ENCODE measurements at places on chromosomes 5 and 9.

- DNase-seq = peak; percentile 89
Measured at GRCh38 chr5:93163010-93163663, 417.9 kb downstream of the NR2F1-AS1 start.

- DNase-seq = no peak
Measured at GRCh38 chr5:77086368-77086688, 757 bp downstream of the ZBED3 start.

GRCh38 chr5:66889524-66889923, 293.3 kb downstream of the MAST4 start:
- DNase-seq = no peak

DNA sequence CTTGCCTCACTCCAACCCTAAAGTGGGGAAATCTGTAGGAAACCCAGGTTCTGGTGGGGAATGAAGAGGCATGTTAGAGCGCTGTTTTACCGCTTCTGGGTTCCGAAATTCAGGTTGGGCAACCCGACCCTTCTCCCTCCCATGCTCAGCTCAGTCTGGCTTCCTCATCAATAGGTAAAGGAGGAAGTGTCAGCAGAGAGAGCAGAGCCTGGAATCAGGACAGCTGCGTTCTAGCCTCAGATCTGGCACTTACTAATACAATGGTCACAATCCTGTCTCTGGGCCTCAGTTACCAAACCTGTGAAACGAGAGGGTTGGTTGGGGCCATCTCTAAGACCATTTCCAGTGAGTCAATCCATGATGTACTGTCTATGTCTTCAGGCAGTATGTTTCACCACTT, 16.2 kb upstream of the TNIP1 start:
- no peak for DNase-seq

DNA sequence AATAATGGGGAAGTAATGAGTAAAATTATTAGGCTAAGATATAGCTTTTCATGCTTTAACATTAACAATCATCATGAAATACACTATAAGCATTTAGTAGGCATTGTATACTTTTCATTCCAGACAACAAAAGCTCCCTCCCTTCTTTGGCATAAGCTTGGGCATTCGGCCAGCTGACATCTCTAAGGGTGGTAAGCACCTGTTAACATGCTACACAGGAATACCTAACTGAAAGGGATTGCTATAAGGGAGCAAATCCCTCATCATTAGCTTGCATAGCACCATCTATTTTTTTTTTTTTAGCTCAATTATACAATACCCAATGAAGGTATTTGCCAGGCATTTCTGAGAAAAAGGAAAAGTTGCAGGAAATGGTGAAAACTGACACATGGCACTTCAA, 16.6 kb downstream of the STRBP start:
- no peak for DNase-seq

DNA sequence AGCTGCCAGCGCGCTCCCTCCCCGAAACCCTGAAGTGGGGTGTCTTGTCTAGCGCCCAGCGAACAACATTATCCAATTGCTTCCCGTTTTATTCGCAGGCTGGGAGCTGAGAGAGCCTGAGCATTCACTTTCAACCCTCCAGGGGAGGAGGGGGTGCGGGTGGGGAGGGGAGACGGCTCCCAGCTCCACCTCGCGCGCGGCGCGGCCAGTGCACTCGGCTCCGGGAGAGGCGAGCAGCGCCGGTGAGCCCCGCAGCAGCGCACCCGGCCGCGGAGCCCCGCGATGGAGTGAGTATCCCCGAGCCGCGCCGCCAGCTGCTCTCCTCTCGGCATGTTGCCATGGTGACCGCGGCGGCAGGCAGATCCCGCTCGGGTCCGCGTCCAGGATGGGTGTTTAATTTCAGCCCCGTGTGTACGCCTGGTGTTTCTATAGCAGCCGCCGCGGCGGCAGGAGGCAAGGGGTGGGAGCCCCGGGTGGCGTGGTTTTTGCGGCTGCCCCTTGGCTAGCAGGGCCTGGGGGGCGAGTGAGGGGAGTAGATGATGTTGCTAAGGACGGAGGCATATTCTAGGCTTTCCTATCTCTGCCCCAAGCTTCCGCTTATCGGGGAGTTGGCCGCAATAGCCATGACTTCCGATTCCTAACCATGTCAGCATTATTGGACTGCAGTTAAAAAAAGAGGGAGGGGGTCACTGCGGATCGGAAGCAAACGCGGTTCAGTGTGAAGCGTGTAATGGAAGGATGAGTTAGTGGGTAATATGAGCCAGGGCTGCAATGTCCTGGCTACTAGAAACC, 139.2 kb upstream of the PALM2AKAP2 start:
- DNase-seq = peak; percentile 45

DNA sequence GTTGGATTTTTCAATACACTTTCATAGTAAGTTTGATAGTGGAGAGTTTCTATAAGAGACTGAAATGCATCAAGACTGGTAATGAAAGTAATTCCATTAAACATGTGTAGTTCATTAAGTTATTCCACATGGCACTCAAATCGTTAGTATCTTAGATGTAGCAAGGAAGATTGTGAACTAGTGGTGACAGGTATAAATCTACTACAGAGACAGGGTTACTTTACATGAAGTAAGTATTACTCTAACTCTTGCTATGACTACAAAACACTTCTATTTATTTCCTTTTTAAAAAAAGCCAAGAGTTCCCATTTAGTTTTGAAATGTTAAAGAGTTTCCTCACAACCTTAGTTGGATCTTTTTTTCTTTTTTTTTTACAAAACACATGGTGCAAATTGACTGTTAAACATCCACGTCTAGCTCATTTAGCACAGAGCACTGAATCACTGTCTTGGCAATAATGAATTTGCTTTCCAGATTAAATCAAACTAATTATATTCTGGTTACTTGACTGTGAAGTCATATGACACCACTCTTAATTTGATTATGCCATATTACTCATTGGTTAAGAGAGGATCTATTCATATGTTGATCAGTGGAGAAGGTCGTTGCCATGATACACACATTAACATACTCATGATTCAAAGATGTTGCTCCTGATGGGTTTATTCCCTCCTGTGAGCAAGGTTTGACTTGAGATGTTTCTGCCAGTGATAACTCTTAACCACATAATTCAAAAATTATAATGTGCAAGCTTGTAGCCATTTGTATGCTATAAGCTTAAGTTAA, 644.8 kb downstream of the EFNA5 start:
- DNase-seq = no peak

DNA sequence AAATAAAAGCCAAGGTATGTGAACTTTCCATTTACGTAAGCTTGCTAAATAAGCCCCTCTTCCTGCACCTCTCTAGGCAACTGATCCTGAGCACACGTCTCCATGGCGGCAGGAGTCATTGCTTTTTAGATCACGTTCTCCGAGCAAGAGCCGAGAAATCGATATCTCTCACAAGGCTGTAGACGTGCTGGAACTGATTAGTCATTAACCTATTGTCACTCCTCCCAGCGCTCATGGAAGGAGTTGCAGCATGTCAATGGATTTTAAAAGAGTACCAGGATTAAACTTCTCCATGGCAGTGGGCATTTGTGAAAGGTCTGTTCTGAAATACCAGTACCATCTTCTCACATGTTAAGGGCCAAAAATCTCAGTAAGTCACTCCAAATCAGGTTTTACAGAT, 4.7 kb upstream of the ADCY2 start:
- DNase-seq = no peak

DNA sequence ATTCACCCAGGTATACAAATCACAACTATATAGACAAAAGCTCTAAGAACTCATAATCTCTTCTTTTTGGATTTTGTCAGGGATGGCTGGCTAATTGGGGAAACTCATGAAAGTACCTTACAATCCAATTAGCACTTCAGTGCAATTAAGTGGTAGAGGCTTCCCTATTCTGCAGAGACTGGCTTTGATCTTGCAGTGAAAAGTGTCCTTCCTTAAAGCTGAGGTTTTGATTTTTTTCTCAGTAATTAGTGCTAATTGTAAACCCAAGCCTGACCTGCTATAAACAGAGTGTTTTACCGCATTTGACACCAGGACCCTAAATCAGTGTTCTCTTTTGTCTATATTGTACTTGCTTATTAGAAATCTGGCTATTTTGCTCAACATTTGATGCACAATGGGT, 294.0 kb upstream of the EFNA5 start:
- no peak for DNase-seq

DNA sequence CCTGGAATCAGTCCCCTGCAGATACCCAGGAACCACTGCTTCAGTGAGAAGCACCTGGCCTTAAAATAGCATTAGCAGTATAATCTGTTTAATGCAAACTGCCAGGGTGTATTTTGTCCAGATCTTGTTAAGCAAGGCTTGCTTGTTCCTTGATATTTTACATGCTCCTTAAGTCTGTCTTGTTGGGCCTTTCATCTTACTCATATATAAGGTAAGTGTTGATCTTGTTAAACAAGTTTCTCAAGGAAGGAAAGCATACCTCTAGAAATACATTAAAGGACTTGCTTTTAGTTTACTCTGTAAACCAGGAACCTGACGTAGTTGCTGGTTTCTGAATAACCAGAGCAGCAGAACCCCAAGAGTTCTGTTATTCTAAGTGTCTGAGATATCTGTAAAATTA, 13.7 kb downstream of the HSPA4 start:
- DNase-seq = no peak

- DNase-seq = no peak
Measured at GRCh38 chr9:136373300-136374182, at the start of gene CARD9. Gene CARD9 (minus strand): TSS chr9:136373669. CDS start chr9:136372078, 1,591 bp downstream.

GRCh38 chr9:33446946-33447798, at the start of gene AQP3:
Gene AQP3 (minus strand): TSS chr9:33447593. CDS start chr9:33447530, 63 bp downstream.
- peak; percentile 67 for DNase-seq

DNA sequence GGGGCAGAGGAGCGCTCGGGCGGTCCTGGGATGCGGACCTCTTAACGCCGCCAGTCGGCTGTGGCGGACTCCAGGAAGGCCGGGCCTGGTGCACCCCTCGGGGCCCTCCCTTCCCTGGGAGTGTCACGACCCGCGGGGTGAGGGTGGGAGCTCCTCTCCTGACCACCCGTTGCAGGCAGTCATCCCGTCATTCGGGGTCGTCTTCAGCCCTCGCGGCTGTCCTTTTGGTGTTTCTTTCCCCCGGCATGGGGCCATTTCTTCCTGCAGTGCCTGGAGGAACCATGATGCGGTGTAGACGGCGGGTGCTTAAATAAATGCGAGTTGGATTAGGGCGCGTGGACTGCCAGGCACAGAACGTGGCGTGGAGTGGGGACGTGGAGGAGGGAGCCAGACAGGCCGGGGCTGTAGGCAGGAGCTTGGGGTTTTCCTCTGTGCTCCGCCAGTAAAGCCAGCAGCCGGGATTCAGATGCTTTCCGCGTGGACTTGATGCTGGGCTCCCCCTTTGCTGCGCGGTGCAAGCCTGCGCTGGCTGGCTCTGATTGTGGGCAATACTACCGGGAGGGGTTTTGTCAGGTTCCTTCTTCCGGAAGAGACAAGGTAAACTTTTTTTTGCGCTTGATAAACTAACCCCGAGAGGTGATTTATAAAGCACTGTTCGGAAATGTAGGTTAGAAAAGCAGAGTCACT, 868 bp downstream of the KDM4C start:
- peak; percentile 36 for DNase-seq

- no peak for DNase-seq
Measured at GRCh38 chr5:66450988-66451387, 145.2 kb upstream of the MAST4 start.

GRCh38 chr5:154215571-154216325, 25.2 kb downstream of the GALNT10 start:
- DNase-seq = peak; percentile 19

DNA sequence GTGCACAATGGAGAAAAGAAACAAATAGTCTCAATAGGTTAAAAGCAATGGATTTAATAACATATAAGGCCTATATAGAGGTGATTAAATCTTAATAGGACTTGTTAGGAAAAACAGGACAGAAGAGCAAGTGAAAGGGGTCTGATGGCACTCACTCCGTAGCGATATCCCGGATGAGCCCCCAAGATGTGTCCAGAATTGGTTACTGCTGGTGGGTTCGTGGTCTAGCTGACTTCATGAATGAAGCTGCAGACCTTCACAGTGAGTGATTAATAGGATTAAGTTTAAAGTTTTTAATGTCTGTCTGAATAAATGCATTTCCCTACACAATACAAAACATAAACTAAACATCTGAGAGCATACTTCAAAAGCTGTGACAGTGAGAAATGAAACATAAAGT, 110.4 kb upstream of the FAM174A start:
- DNase-seq = no peak

GRCh38 chr5:169213479-169213878, 87.5 kb downstream of the SLIT3 start:
- DNase-seq = peak; percentile 28

DNA sequence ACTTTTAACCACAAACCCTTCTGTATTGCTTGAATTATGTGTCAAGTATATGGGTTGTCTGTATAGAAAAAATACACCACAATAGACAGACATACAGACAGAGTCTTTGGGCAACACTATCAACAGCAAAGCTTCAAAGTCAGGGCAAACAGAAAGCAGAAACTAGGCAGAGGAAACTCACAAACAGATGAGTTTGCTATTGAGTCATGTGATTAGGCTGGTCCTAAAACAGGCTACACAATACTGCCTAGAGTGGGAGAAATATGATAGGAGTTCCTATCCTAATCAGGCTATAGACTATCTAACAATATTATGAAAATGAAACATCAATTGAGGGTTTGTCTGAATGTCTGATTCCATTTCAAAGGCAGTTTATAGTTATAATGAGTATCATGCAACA, 156.4 kb downstream of the EDIL3 start:
- no peak for DNase-seq

DNA sequence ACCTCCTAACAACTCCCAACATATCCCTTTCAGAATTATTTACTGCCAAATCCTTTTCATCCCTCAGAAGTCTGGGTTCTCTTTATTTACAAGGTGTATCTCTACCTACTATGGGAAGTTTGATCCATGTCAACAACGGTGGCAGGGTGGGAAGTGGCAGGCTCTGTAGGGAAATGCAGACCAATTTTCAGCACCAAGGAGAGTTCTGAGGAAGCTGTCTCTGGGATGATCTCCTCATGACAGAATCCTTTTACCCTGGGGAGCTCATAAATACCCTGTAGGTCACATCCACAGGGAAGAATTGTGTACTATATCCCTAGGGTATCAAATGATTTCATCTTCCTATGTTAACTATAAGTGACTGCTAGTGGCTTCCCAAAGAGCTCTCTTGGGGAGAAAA, 107.8 kb upstream of the NEK6 start:
- no peak for DNase-seq

DNA sequence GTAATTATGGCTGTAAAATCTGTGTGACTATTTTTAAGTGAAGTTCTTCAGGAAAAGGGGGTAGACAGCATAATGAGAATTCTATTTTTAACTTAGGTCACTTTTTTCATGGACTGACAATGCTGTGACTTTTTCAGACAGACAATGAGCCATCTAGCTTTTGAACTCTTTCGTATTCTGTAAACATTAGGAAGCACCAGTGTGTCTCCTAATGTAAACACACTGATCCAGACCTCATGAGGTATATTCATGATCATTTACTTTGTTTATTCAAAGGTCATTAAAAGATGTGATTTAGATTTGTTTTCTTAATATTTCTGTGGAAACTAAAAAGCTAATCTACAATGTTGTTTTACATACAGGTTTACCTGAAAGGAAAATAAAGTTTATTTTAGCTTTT, 352.6 kb downstream of the ADGRV1 start:
- DNase-seq = no peak

DNA sequence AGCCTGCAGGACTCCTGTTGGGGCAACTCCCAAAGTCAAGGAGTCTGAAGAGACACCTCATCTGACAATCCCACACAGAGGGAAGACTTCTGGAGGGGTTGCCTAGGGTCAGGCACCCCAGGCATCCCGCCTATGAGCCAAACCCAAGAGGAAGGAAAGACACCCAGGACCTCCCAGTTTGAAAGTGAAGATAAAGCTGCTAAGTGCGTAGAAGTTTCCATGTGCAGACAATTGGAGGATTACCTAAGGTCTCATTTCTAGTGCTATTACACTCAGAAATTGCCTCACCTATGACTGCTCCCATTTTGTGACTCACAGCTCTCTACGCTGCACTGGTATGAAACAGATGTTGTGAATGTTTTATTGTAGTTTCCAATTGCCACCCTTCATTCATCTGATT, 322.9 kb downstream of the SLIT3 start:
- DNase-seq = peak; percentile 9

All from EL (cell line).